ENCODE measurements at places on chromosomes 11 and 22.

- DNase-seq: no peak
Measured at GRCh38 chr11:114075344-114075610, 15.8 kb downstream of the ZBTB16 start.

GRCh38 chr22:46061501-46062231 is 84.7 kb upstream of the WNT7B start:
- no peak for DNase-seq

GRCh38 chr11:36104660-36104992 is 160.8 kb downstream of the LDLRAD3 start:
- no peak for DNase-seq

DNA sequence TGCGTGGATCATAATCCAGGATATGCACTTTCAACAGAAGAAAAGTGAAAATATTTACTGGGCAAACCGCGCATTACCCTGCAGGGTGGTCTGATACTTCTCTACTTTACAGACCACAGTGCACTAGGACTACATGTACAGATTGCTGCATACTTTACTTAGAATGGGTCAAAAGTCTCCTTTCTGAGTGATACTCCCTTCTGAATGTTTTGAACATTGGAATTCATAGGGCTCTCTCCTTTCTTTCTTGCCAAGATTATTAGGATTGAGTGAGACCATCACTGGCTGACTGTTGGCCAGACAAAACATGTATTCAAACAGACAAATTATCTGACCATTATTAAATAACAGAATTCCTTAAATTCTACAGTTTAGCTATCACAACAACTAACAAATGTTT is 6.6 kb upstream of the FIBIN start:
- DNase-seq: no peak
